Putamen (tissue), 1 donor: ENCODE measurements at places on chromosomes 2 and 18.

DNA sequence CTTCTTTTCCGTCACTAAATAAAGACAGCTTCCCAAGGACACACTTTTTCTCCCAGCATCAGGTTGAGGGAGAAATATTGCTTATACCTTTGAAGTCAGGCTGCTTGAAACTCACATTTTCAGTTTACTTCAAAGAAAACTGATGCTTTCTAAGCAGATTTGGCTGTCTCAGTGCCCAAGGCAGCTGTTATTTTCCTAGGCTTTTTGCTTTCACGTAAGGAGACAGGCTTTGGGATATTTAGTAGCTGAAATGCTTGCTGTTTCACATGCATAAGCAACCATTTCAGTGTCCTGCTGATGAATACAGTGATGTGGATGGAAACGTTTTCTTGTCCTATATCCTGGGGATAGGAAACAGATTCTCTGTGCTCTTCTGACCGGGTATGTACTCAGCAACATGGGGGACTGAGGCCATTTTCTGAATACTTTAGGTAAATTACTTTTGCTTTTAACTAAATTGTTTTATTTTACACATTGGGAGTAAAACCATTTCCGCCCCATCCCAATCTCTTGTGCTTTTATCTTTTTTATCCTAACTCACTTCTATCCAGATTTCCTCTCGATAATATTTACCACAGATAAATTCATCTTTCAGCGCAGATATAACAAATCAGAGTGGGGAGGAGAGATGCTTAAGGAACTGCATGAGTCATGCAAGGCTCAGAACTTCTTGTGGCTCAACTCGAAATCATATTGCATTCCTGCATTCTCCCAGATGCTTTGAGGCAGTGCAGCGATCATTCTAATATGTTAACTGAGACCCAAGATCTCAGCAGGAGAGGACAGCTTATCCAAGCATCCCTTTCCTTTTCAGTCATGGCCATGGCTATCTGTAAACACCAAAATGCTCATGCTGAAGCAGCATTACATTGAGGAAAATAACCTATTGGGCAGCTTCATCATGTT, 22.2 kb downstream of the GALR1 start:
- no peak for DNase-seq

GRCh38 chr18:52000435-52000834, 339.6 kb upstream of the DCC start:
- no peak for DNase-seq

GRCh38 chr2:207223051-207223450, 57.3 kb upstream of the KLF7 start:
- no peak for DNase-seq

GRCh38 chr2:235868224-235868623, 300.0 kb downstream of the GBX2 start:
- no peak for DNase-seq

GRCh38 chr2:30613001-30613400, 166.0 kb downstream of the LCLAT1 start:
- DNase-seq = no peak

- DNase-seq = no peak
Observed at GRCh38 chr2:176642074-176642473, 372.8 kb downstream of the MTX2 start.

DNA sequence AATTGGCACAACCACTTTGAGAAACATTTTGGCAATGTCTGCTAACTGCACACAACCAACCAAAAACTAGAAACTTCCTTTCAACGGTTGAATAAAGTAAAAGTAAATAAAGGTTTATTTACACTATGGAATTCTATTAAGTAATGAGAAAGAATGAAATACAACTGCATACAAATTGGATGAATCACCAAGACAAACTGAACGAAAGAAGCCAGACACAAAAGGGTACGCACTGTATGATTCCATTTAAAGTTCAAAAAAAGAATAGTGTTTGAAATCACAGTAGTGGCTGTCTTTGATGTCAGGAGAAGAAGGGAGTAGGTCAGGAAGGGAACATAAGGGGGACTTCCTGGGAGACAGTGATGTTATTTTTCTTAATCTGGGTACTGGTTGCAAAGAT, 46.5 kb upstream of the SULT1C3 start:
- DNase-seq = no peak

DNA sequence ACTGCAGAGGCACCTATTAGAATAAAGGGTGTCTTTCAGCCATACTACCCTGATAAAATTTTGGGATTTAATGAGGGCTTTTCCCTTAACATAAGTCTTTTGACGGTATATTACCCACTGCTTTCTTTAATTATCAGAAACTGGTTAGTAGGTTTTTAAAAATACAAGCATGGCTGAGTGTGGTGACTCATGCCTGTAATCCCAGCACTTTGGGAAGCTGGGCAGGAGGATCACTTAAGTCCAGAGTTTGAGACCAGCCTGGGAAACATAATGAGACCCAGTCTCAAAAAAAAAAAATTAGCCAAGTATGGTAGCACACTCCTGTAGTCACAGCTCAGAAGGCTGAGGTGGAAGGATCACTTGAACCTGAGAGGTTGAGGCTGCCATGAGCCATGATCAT, 16.1 kb downstream of the CPSF3 start:
- no peak for DNase-seq

DNA sequence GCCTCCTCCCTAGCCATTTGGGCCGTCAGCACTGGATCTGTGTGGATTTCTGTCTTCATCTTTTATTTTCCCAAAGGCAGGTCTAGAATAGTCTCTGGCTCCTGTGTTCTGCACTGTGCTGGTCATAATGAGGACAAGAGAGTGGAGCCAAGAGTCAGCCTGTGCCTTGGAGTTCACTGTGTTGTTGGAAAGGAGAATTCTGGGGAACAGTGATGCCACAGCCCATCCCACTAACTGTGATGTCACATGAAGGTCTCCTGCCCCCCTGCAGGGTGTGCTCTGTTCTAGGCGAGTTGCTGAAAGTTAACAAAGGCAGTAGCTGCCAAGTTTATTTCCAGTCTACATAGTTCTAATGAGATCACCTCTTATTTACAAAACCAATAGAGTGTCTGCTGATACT, 248.5 kb downstream of the TPGS2 start:
- no peak for DNase-seq

DNA sequence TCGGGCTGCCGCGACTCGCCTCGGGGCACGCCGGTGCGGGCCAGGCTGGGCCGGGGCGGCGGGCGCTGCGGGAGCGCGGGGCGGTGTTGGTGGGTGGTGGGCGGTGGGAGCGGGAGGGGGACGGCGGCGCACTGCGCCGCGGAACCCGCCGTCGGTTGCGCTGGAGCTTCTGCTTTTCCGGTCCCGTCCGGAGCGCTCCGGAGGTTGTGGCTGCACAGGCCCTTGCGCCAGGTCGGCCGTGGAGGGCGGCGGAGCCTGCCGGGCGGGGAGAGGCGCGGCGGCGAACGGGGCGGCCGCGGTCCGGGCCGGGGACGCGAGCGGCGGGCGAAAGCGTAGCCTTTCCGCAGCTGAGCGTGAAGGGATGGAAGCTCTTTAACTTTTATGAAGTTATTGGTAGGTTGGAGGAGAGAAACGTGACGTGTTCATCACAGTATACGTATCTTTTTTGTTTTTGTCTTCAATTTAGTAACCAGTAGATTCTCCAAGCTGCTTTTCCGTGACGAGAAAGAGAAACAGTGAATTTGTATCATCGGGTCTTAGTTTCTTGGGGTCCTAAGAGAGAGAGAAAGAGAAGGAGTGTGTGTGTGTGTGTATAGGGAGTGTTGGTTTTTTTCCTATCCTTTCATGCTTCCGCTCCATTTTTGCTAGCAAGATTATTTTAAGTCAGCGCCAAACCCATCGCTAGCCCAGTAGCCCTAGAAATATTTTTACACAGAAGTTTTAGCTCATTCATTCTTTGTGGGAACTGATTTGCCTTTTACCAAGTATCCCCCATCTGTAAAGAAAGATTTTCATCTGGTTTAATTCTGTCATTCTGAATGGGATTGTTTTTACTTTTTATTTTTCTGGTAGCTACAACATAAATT, 535 bp downstream of the ATG4B start:
- DNase-seq = no peak

- DNase-seq = no peak
Observed at GRCh38 chr2:96088340-96089335, 27.7 kb downstream of the ADRA2B start.

DNA sequence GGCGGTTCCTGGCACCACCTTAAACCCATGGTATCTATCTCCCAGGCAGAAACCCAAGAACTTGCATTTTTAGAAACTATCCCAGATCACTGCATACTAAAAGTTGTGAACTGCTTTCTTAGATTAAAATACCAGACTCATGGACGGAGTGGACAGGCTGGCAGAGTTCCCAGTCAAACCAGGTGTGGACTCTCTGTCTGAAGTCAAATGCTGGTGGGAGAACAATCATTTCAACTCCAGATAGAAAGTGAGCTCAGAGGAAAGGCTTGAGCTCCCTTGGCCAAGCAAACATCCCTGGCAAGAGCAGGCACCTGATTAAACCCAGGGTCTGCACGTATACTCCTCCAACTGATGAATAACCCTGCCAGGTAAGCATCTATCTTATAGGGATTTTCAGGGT, 19.5 kb downstream of the NXPH2 start:
- no peak for DNase-seq

- no peak for DNase-seq
Observed at GRCh38 chr2:233047206-233047605, 12.9 kb upstream of the INPP5D start.

DNA sequence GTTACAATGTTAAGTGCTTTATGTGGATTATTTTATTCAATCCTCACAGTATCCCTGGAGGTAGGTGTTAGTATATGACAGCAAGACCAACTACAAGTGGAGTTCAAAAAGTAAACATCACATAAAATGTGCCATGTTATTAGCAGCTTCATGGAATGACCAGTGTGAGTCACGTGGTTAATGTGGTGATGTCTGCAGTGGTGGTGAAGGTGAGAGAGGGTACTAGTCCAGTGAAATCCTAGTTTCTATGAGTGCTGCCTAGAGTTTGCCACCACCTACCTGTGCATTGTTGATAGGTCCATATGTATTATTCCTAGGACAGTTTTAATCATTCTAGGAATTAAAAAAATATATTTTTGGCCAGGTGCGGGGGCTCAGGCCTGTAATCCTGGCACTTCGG, 865.2 kb upstream of the DDX18 start:
- DNase-seq = no peak

DNA sequence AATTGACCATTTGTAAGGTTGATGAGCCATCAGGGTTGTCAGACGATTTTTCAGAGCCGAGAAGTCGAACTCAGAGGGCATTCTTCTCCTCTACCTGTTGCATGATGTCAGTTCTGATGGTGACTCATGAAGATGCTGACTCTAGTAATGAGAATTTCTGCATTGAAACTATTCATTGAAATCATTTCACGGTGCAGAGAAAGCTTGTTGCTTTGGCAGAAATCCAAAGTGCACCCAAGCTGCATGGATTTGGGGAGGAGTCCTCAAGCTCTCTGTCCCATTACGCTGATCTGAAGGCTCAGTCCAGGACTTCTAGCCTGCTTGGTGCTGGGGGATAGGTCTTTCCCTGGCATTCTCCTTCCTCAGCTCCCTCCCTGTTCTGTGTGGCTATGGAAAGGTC, 125.7 kb upstream of the PXDN start:
- peak; percentile 61 for DNase-seq

DNA sequence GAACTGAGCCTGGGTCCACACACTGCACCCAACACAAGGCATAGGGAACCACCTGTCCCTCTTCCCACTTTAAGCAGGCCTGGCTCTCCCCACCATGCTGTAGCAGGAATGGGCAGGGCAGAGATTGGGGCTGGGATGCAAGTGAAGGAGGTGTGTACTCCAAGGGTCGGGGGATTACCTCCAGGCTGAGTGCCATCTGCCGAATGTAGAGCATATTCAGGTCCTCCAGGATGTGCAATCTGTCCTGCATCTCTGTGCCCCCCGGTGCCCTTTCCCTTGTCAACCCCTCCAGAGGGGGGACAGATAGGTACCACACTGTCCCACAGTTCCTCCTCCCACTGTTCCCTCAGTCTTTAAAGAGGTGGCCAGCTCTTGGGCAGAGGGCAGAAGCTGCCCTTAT, 2.4 kb downstream of the RTKN start:
- no peak for DNase-seq

DNA sequence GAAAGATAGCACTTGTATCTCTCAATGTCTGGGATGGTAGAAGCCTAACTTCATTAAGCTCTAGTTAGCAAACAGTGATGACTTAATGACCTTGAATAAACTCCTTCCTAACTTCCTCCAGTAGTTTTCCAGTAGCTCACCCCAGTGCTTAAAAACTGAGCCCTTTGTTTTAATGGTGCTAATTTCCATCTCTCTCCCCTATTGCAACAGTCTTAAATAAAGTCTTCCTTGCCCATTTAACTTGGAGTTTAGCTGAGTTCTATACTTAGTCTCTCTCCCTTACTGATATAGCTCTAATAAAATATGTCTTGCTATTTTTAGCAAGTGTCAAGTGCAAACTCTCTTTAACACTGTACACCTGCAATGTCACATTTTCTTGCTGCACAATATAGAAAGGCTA, 267.0 kb downstream of the CCDC85A start:
- no peak for DNase-seq

- peak; percentile 61 for DNase-seq
Observed at GRCh38 chr2:235669983-235670962, 176.4 kb downstream of the AGAP1 start.

DNA sequence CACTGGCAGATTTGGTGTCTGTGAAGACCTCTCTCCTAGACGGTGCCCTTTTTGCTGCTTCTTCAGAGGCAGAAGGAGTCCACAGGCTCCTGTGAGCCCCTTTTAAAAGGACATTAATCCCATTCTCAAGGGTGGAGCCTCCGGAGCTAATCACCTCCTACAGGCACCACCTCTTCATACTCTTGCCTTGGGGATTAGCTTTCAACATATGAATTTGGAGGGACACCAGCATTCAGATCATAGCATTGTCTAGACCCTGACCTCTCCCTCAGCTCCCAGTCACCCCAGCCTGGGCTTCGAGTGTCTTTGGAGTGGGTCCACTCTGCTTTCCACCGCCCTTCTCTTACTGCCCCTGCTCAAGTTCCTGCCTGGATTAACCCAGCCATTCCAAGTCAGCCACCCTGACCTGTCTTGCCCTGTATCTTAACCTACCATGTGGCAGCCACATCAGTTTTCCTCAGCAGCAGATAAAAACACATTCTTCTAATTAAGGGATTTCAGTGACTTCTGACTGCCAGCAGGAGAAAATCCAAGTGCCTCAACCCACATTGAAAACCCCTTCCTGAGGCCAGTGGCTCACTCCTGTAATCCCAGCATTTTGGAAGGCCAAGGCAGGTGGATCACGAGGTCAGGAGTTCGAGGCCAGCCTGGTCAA, 6.1 kb upstream of the NCL start:
- DNase-seq = no peak

GRCh38 chr18:77063260-77063659, 69.3 kb downstream of the MBP start:
- DNase-seq = no peak

GRCh38 chr2:112958428-112959108, 19.2 kb upstream of the IL36G start:
- peak; percentile 31 for DNase-seq
